MCF 10A (cell line): ENCODE measurements at places on chromosomes 5 and 9.

DNA sequence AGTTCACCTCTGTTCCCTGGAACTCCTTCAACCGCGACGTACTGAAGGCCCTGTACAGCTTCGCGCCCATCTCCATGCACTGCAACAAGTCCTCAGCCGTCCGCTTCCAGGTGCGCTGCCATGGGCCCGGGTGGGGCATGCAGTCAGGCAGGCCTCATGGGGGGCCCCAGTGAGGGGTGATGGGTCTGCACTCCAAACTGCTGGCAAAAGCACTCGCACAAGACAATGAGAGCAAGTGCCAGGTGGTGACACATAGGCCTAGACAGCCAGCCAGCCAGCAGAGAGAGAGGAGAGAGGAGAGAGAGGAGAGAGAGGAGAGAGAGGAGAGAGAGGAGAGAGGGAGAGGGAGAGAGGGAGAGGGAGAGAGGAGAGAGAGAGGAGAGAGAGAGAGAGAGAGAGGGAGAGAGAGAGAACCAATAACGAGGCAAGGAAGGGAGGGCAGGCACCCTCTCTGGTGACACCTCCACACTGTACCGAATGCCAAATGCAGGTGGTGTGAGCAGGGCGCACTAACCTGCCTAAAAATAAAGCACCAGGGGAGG is 21.0 kb downstream of the DBH start:
- DNase-seq = no peak
- no peaks in the 10 kb centered on the region for H3K36me3 ChIP-seq
- H3K27ac ChIP-seq = no peak overlapping the region
- peaks cover 91% of the 10 kb centered on the region for H3K27me3 ChIP-seq
- no peak overlapping the region for H3K4me3 ChIP-seq

DNA sequence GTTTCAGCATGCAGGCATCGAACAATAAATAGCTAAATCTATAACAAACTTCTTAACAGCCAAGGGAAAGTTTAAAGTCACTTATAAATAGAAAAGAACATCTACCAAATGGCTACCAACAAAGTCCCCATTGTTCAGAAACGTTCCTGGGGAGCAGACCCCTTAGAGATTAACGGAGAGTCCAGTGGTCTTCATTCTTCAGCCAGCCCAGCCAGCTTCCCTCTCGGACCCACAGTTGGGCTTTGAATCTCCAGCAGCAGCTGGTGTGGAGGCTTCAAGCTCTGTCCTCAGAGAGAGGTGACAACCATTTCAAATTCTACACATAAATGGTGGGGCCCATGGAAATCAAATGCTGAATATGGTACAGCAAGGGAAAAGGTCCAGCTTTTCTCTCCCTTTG is 11.2 kb downstream of the ENC1 start:
- no peak overlapping the region for H3K27ac ChIP-seq
- H3K36me3 ChIP-seq = peaks cover 6% of the 10 kb centered on the region
- H3K27me3 ChIP-seq = no peaks in the 10 kb centered on the region

GRCh38 chr5:176560364-176560763 is 11.2 kb downstream of the CDHR2 start:
- no peaks in the 10 kb centered on the region for H3K36me3 ChIP-seq
- H3K27me3 ChIP-seq = no peaks in the 10 kb centered on the region
- no peak overlapping the region for H3K27ac ChIP-seq

- H3K36me3 ChIP-seq = peaks cover 91% of the 10 kb centered on the region
- H3K4me3 ChIP-seq = no peak overlapping the region
- no peak for DNase-seq
- no peak overlapping the region for H3K27ac ChIP-seq
Observed at GRCh38 chr9:126819482-126819881, 14.6 kb downstream of the ZBTB43 start.

GRCh38 chr5:95557841-95558240 is 2.9 kb downstream of the ARSK start:
- no peaks in the 10 kb centered on the region for H3K27me3 ChIP-seq
- peaks cover 15% of the 10 kb centered on the region for H3K36me3 ChIP-seq
- no peak overlapping the region for H3K4me3 ChIP-seq
- no peak overlapping the region for H3K27ac ChIP-seq

- H3K27ac ChIP-seq = no peak overlapping the region
- no peak overlapping the region for H3K4me3 ChIP-seq
- H3K36me3 ChIP-seq = no peaks in the 10 kb centered on the region
- no peaks in the 10 kb centered on the region for H3K4me1 ChIP-seq
- H3K27me3 ChIP-seq = no peaks in the 10 kb centered on the region
Observed at GRCh38 chr9:84270847-84271530, 69.6 kb downstream of the SLC28A3 start.

DNA sequence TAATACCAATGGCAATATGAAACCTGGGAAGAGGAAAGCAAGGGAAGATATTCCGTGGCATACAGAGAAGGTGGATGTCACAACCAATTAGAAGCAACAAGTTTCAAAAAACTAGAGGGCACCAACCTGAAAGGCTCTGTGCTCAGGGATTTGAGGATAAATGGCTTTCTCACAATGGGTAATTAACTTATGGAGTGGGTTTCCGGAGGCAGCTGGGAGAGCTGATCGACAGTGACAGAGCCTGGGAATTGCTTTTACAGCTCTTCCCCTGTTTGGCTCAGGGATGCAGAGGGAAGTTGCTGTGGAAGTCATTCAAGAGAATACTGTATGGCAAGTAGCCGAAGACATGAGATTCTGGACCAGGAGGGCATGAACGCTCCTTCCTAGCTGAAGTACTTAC is 237.0 kb downstream of the KIF4B start:
- no peaks in the 10 kb centered on the region for H3K27me3 ChIP-seq
- no peak overlapping the region for H3K4me3 ChIP-seq
- no peak for DNase-seq
- H3K27ac ChIP-seq = no peak overlapping the region
- peaks cover 6% of the 10 kb centered on the region for H3K4me1 ChIP-seq

DNA sequence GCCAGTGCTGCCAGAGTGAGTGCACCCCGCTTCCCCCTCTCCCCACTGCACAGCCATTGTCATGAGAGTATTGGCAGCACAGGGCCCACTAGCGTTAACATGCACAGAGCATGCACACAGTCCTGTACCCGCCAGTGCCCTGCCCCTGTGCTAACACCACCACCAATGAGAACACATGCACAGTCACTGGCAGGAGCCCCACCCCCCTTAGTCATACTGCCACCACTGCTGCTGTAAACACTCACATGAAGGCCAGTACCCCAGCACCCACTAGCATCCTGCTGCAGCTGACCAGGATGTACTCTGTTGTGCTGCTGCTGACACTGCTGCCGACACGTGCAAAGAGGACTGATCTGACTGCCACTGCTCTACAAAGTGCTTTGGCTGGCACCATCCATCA is 19.5 kb upstream of the RANBP6 start:
- peak; percentile 22 for DNase-seq
- H3K4me1 ChIP-seq = no peaks in the 10 kb centered on the region
- H3K27me3 ChIP-seq = no peaks in the 10 kb centered on the region
- no peak overlapping the region for H3K27ac ChIP-seq
- H3K4me3 ChIP-seq = no peak overlapping the region
- H3K36me3 ChIP-seq = no peaks in the 10 kb centered on the region
